ENCODE measurements at places on chromosomes 16 and 17. TPM values are rescaled to one million over a fixed set of nuclear protein-coding genes. Genes with fewer than 3 reads are reported as not detected.

Gene KRT34
- not detected for total RNA-seq

Gene KRT12
- total RNA-seq = not detected

Gene PMP22
- total RNA-seq = 64.3 TPM

Gene CSHL1
- total RNA-seq = not detected

Gene PLXDC1
- 0.54 TPM for total RNA-seq

Gene PARD6A
- not detected for total RNA-seq

Gene DLX4
- total RNA-seq = not detected

Gene ADAP2
- 0.54 TPM for total RNA-seq

Gene TM4SF5
- not detected for total RNA-seq

Gene KRTAP9-2
- not detected for total RNA-seq

Gene WFIKKN2
- not detected for total RNA-seq

Gene DOC2B
- not detected for total RNA-seq

Gene KRT24
- total RNA-seq = not detected

Gene TBC1D3
- total RNA-seq = 2.3 TPM

Gene WNK4
- 2.0 TPM for total RNA-seq

Gene DBNDD1
- total RNA-seq = 0.49 TPM

Gene MSRB1
- 13.7 TPM for total RNA-seq

Gene HCRT
- not detected for total RNA-seq

Gene AGRP
- not detected for total RNA-seq

Gene SMPD3
- not detected for total RNA-seq

Gene CALCOCO2
- total RNA-seq = 36.0 TPM

Gene CXCL16
- 1.6 TPM for total RNA-seq

Gene TTYH2
- total RNA-seq = 6.0 TPM

Gene RASD1
- total RNA-seq = 10.8 TPM

Gene EIF4A3
- 85.5 TPM for total RNA-seq

Gene ASGR2
- not detected for total RNA-seq

Gene MXRA7
- total RNA-seq = 504 TPM

Gene CFAP97D1
- not detected for total RNA-seq

Gene KRT32
- total RNA-seq = not detected

Gene SOST
- not detected for total RNA-seq

Gene ANKRD40CL
- total RNA-seq = not detected

Gene DLX3
- not detected for total RNA-seq

Gene NPIPA2
- total RNA-seq = not detected

Gene ITGAX
- total RNA-seq = not detected

Gene UMOD
- total RNA-seq = not detected

Gene PMFBP1
- not detected for total RNA-seq

Gene HERPUD1
- 146 TPM for total RNA-seq

Gene PRR35
- not detected for total RNA-seq

Gene PHF12
- total RNA-seq = 18.8 TPM

Gene SLC2A4
- total RNA-seq = not detected

Gene GLIS2
- 6.5 TPM for total RNA-seq

Gene NUPR1
- total RNA-seq = 57.4 TPM

Gene ABCA6
- total RNA-seq = 53.5 TPM

Gene MYBBP1A
- total RNA-seq = 63.2 TPM

Gene CCL2
- total RNA-seq = 757 TPM

Gene HOXB1
- total RNA-seq = not detected

Gene KRTAP2-3
- total RNA-seq = not detected

Gene XYLT1
- 4.2 TPM for total RNA-seq

Gene CD300C
- not detected for total RNA-seq

Gene SLC52A1
- 0.18 TPM for total RNA-seq

Gene PPP1R27
- total RNA-seq = not detected

Gene MYH1
- total RNA-seq = not detected

Gene FAM83G
- 9.7 TPM for total RNA-seq
